ENCODE measurements at places on chromosomes 2 and 18. TPM values are rescaled to one million over a fixed set of nuclear protein-coding genes. Genes with fewer than 3 reads are reported as not detected.

Gene FN1
- 18,337 TPM for total RNA-seq

Gene MC4R
- total RNA-seq = not detected

Gene IL18RAP
- not detected for total RNA-seq

Gene SLC38A11
- not detected for total RNA-seq

Gene ERBB4
- not detected for total RNA-seq

Gene CCDC148
- 0.23 TPM for total RNA-seq

Gene UGT1A1
- total RNA-seq = not detected

Gene SCYGR4
- total RNA-seq = not detected

Gene ARHGAP25
- total RNA-seq = 1.8 TPM

Gene PSMA8
- total RNA-seq = not detected

Gene SCN2A
- 0.77 TPM for total RNA-seq

Gene BZW1
- total RNA-seq = 396 TPM

Gene CENPA
- total RNA-seq = 0.23 TPM

Gene CLHC1
- total RNA-seq = 0.43 TPM

Gene CNNM4
- total RNA-seq = 3.3 TPM

Gene CPO
- total RNA-seq = not detected

Data from pericardium fibroblast (primary cell).